ENCODE measurements at places on chromosomes 11 and 22.

- no peak for DNase-seq
These were observed 32.0 kb upstream of the SERPIND1 start for GRCh38 chr22:20741634-20742581.

- no peak for DNase-seq
These were observed 18.8 kb downstream of the VPS37C start for GRCh38 chr11:61142424-61142823.

DNA sequence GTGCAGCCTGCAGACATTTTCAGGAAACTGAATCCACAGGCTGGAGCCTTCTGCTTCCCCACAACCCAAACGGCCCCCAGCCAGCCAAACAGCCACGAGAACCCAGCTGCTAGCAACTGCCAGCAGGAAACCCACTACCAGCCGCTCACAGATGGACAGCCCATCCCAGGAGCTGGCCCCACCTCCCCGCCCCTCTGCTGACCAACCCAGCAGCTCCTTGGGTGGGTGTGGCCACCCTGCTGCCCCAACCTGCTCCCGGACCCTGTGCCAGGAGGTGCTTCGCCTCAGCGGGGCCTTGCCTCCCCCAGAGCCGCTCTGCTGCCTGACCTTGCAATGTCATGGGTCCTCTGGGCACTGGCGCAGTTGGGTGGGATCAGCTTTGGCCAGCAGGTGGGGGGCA is 8.2 kb upstream of the CCDC188 start:
- no peak for DNase-seq

- DNase-seq = no peak
These were observed 6.8 kb downstream of the SMIM38 start for GRCh38 chr11:69162505-69162904.

GRCh38 chr11:12694183-12694531 is 19.9 kb downstream of the TEAD1 start:
- DNase-seq = no peak

DNA sequence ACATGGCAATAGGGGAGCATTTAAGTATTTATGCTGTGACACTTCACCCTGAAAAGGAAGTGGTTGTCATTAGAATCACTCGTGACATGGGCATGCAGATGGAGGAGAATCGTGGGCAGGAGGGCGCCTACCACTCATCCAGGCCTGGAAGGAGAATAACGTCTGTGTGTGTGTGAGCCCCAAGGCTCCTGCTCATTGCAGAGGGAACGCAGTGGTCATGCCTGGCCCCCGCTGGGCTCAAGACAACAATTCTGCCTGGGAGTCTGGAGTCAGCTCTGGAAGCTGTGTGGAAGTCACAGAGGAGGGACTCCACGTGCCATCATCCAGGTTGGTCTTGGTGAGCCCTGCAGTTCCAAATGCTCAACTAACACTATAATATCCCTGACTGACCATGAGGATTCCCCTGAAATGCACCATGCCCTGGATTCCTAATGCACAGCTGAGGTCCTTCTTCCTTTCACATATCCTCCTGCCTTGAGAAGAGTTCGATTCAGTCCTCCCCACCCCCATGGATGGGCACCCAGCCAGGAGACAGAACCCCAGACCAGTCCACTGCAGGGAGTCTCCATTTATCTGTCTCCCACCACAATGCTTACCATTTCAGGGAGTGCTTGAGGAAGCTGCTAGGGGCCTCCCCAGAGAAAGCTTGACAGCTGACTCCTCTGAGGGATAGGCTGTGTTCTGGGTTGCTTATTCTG is 446.9 kb upstream of the B3GAT1 start:
- no peak for DNase-seq

DNA sequence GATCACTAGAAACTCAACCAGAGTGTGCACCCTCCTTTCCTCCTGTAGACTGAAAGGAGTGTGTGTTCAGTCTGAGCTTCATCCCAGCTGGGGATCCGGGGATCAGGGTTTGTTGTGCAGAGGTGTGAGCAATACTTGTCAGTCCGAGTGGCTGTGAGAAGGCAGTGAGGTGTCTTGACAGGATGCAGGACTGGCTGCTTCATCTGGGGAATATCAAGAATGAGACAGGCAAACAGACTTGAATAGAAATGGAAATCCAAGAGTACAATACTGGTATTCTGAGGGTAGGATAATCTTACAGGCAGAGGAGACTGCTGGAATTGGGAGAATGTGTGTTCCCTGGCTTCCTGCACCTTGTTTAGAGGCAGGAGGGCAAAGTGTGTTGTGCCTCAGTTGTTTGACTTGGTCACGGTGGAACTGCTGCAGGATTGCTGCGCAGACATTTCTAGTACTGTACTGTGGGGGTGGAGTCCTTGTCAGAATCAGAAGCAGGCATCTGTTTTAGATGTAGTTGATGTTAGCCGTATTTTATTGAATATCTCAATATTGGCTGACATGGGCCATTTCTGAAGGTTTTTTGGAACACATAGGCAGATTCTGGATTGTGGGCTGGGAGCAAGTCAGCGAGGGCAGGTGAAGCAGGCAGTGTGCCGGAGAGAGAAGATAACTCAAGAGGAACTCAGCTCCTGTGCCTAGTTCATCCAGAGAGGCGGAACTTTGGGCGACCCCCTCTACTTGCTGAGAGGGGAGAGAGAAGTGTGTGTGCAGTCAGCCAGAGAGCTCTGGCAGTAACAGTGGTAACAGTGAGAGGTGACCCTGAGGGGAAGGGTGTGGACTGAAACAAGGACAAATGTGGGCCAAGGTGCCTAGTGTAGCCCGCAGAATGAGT is 27.1 kb upstream of the GRK2 start:
- no peak for DNase-seq

GRCh38 chr11:114180301-114181055 is 115.7 kb upstream of the NNMT start:
- no peak for DNase-seq

- DNase-seq = no peak
These were observed 98.2 kb upstream of the BID start for GRCh38 chr22:17872471-17872870.

DNA sequence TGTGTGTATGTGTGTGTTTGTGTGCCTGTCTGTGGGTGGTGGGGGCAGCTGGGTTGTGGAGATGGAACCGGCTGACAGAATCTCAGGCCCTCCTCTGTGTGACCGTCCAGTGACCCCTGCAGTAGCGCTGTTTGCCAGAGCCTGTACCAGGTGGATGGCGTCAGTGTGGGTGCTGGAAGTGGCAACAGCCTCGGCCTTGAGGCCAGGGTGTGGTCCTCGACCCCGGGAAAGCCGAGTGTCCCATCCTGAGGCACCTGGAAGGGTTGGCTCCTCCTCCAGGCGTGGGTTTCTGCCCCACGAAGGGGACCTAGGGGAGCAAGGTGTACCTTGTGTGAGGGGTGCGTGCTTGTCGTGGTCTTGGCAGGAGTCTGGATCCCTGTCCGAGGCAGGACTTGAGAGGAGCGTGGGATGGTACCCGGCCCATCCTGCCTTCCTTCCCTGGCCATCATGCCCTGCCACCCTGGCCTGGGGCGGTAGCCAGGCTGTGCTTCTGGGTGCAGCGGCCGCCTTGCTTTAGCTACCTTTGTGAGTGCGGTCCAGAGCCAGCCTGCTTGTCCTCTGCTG is 16.5 kb downstream of the TPCN2 start:
- DNase-seq = no peak

- no peak for DNase-seq
These were observed 18.1 kb downstream of the ANO3 start for GRCh38 chr11:26350002-26350401.

GRCh38 chr11:73570415-73571114 is 27.3 kb downstream of the FAM168A start:
- DNase-seq = no peak

DNA sequence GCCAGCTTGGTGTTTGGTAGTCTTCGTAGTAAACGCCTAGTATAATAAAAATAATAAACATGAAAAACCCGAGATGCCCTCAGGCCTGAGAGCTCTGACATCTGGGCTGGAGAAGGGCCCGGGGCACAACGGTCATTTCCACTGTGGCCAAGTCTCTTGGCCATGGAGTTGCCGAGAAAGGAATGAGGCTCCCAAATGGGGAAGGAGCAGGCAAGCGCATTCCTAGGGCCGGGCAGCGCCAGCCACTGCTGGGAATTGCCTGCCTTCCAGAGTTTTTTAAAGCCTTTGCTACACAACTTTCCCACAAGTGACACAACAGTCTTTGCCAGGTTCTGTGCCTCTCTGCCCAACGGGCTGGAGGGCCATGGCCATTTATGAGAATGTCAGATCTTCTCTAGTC is 103.4 kb downstream of the NAV2 start:
- no peak for DNase-seq

DNA sequence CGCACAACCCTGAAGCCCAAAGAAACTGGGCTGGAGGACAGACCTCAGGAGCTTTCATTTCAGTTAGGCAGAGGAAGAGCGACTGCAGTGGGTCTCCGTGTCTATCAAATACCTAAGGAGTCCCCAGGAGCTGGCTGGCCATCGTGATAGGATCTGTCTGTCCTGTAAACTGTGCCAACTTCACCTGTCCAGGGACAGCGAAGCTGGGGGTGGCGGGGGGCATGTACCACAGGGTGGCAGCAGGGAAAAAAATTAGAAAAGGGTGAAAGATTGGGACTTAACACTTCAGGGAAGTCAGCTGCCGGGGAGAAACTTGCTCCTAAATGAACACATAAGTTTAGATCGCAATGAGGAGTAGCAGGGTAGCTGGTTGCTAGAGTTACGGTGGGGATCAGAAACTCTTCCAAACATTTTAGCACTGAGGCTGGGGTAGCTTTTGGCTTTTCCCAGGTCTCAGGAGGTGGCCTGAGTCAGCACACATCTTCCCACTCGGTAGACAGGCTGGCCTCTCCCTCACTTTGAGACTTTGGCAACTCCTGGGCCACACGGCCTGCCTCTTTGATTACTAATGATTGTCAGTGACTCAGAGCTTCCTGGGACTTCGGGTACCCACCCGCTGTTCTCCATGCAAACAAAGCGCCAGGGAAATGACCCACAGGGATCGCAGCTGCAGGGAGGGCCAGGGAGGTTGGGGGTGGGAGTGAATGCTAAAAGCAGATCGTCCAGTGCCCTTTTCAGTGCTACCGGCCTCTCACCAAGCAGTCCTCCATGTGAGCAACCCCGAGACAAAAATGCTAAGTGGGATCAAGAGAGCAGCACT is 2.9 kb upstream of the MTFP1 start:
- no peak for DNase-seq
